Common myeloid progenitor, CD34-positive (primary cell): ENCODE measurements at places on chromosomes 4 and X.

DNA sequence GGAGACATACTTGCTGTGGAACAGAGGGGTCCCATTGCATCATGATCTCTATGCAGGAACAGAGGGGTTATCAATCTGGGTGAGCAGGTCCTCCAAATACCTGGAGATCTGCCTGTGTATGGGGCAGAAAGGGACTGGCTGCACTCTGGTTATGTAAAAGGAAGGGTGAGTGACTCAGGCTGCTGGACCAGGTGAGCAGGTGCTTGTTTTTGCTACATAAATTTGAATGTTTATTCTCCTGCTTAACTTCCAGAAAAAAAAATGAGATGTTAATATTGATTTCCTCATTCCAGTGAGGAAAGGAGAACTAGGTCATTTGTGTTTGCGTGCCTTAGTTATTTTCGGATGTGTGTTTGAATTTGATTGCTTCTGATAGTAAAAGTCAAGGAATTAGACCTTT, 225.8 kb upstream of the TRAM1L1 start:
- no peak for DNase-seq

DNA sequence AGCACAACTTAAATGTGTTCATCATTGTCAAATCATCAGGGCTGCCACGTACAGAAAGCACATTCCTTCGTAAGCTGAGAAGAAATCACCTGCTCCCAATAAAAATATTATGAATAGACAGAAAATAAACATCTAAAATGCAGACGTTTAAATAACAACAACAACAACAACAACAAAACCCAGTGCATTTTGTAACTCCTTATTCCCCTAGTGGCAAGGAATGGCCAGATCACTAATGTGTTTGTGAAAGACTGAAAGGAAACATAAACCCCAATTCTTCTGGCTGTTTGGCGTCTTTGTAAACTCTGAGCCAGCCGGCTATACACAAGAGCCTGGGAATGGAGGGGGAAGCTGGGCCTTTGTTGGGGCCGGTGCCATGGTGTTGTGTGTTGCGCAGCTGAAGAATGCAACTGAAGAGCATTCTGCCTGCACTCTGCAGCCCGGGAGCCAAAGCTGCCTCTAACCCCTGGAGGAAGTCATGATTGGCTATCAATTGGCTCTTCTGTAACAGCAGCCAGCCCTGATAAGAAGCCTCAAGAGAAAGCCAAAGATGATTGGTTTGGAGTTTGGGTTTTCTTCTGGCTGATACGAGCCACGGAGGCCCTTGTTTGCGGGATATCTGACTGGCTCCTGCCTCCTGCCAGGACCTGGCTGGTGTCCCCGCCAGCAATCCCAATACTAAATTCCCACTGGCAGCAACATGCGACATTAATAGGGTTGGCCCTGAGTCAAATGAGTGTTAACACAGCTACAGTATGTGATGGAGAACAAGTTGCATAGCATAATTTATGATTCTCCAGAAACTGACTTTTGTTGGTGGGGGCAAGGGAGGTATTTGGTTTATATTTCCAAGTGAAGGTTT, 89.7 kb upstream of the TFDP3 start:
- peak; percentile 4 for DNase-seq

GRCh38 chr4:76703676-76704075, 194.3 kb downstream of the SOWAHB start:
- DNase-seq, result no peak

- DNase-seq, result peak; percentile 78
These were observed 73.4 kb upstream of the MAGEB2 start for GRCh38 chrX:30141966-30142365.

DNA sequence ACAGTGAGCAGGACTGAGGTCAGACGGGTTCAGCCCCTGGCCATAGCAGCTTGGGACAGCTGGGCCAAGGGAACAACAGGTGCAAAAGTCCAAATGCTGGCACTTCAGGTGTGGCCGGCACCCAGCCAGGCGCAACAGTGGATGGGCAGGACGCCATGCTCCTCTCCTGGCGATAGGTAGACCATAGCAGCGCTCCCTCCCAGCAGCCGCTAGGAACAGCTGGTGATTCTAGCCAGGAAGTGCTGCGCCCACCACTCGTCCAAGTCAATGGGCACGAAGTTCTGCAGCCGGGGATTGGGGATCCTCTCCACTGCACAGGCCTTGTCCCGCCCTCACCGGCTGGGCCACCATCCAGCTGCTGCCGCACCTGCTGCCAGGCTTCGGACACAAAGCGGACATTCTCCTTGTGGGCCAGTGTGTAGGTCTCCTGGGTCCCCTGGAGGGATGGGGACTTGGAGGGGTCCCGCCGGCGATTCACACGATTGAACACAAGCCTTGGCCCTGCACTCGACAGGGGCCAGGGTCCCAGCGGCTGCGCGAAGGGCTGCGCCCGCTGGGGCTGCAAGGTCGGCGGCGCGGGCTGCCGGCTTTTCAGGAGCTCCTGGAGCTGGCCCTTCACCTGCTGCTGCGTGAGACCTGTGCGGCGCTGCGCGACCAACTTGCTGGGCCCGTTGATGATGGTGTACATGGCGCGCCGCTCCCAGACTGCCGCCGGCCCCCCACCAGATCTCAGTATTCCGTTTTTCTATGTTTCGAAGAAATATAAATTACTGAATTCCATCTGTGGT, 227.5 kb upstream of the STK26 start:
- no peak for DNase-seq

DNA sequence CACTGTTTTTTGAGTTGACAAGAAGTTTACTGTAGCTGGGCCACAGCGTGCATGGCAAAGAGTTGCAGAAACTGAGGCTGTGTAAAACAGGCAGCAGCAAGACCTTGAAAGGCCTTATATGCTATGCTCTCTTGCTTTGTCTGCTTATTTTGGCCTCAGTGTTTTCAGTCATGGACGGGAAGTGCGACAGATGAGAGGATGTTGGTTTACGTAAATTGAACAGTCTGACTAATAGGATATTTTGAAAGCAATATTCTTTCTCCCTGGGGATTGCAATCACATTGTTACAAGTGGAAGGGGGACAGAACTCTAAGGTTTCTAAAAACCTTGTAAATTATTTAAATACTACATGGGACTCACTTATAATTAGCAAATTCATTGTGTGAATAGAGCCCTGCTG, 32.2 kb upstream of the MAGEA10 start:
- no peak for DNase-seq

- no peak for DNase-seq
These were observed 272.1 kb downstream of the RAPGEF2 start for GRCh38 chr4:159374749-159375530.

DNA sequence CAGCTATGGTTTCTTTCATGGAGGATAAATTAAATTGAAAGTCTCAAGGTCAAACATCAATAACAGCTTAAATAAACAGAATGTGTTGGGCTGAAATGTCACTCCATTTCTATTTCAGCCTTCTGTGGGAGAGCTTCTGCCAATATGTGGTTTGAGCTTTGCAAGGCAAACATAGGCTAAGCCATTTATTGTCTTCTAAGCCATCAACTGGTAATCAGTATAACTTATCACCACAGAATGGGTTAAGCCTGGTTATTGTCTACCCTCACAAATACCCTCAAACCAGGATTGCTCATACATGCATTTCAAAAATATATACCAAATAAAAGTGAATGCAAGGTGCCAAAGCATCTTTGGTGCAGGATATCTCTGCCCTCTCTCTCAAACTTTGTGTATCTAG, 52.7 kb downstream of the GABRB1 start:
- DNase-seq, result no peak

GRCh38 chrX:142134533-142134932, 70.6 kb downstream of the MAGEC2 start:
- no peak for DNase-seq

DNA sequence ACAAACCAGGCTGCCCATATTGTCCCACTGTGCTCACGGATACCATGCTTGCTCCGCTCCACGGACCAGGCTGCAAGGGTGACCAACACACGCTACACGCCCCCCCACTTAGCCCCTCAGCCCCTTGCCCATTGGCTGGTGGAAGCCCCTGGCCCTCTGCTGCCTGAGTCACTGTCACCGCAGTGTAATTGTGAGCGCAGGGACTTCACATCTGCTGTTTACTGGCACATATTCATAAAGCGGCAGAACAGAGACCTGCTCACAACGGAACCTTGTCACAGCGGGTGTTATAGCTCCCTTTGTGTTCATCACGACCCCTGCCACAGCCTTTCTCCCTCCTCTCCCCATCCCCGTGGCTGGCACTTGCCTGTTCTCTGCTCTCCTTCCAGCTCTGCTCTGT, 83.7 kb downstream of the PSAPL1 start:
- no peak for DNase-seq

- DNase-seq, result peak; percentile 66
These were observed 18.4 kb downstream of the IQSEC2 start for GRCh38 chrX:53262918-53263394.

DNA sequence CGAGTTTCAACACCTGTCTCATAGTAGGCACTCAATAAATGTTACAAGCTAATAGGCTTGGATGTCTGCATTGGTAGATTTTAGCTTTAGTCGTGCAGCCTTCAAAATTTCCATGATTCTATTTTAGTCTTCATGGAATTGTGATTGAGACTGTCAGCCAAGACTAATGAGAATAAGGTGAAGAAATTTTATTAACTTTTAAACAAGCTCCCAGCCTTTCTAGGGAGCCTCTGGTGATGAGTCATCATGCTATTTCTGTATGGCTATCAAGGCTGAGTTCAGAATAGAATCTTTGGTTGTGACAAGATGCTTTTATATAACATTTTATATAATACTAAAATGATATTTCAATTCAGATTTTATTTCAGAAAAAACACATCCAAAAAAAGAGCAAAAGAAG, 685.8 kb downstream of the GABRG1 start:
- DNase-seq, result no peak

GRCh38 chr4:89957046-89957926, 62.6 kb downstream of the MMRN1 start:
- no peak for DNase-seq

GRCh38 chr4:168071304-168071703, 21.0 kb upstream of the ANXA10 start:
- no peak for DNase-seq

- DNase-seq, result peak; percentile 4
These were observed 145.6 kb upstream of the SCML1 start for GRCh38 chrX:17591741-17592110.

DNA sequence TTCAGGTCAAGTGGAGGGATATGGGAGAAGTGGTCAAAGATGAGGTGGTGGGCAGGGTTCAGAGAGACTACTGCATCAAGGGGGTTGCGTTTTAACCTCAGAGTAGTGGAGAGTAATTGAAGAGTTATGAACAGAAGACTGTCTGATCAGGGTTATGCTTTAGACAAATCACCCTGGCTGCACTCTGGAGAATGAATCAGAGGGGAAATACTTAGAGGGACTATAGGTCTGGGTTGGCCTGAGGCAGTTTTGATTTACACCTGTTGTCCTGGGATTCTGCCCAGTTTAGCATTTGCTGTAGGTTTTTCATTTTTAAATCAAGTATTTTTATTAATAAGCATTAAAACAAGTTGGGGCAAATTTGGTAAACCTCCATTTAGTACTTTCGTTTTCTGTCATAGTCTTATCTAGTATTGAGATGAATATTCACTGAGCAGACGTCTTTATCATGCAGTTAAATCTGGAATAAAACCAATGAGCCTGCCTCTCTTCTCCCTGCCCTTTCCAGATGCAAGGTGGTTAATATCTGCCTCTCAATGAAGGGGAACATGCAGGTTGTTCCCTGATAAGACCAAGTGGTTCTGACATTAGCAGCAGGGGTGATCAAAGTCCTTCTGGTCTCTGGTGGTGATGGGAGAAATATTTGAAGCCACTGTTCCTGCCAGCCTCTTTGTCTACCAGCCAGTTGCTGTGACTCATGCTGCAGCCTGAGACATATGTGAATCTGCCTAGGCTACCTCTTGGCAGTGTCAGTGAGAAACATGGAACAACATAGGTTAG, 116.0 kb upstream of the RPS6KA3 start:
- no peak for DNase-seq

GRCh38 chrX:73812256-73812655, 249.3 kb downstream of the CHIC1 start:
- no peak for DNase-seq

DNA sequence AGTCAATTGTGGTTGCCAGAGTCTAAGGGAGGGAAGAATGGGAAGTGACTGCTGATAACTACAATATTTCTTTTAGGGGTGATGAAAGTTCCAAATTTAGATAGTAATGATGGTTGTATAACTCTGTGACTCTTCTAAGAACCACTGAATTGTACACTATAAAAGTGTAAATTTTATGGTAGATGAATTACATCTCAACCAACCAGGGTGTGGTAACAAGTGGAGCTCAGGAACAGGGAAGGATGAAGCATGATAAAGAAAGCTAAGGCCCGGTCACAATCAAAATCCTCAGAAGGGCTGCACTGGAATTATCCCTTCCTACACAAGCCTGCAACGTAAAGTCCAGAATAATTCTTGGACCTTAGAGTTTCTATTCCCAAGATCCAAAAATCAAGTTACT, 143.2 kb downstream of the PPARGC1A start:
- no peak for DNase-seq

- DNase-seq, result no peak
These were observed 395.3 kb upstream of the CPEB2 start for GRCh38 chr4:14607001-14607400.

DNA sequence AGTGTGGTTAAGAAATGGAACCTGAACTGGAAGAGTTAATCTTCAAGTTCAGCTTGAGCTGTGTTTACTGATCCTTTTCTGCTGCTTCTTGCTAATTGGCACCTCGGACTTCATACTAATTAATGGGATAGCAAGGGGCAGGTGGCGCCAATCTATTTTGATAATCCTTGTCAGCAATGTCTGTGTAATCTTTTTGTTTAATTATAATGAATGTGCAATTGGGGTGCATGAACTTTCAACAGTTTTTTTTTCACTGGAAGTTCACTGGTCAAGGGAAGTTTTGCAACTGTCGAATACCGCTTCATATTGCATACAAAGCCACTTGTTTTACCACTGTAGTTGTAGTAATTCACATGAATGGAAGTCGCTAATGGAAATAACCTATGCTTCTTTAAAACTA, 261.0 kb downstream of the BMPR1B start:
- DNase-seq, result no peak

GRCh38 chr4:23973308-23973855, 83.5 kb upstream of the PPARGC1A start:
- no peak for DNase-seq

DNA sequence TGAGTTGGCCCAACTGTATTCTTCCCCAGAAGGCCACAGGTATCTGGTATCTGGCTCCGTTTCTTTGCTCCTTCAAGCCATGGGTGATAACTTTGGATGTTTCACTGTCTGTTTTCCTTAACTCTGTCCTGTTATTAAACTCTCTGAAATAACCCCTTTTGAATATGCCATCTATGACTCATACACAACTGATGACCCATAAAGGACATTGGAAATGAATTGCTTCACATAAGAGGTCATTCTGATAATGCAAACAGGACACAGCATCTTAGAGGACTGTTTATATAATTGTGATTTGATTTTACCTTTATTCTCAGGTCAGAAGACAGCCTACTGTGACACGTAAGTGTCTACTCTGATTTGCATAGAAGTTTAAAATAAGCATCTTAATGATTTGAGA, 227.7 kb downstream of the VEGFC start:
- DNase-seq, result no peak

DNA sequence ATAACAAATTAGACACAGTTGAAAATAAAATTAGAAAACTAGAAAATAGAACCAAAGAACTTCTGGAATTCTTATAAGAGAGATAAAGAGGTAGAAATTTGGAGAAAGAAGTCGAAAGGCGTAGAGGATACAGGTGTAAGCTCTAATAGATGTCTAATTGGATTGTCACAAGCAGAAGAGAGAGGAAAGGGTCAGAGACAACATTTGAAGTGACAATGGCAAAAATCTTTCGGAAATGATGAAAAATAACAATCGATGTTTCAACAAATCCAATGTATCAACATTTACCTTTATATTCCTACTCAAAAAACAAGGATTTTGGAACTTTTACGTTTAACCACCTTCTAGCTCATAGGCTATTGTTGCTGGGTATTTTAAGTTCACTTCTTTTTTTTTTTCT, 3.8 kb downstream of the CXCL8 start:
- DNase-seq, result no peak
